Choroid plexus epithelial cell (primary cell): ENCODE measurements at places on chromosomes 2 and 18.

GRCh38 chr2:159897720-159898119 is 99.7 kb upstream of the CD302 start:
- no peak for DNase-seq

- no peak for DNase-seq
Measured at GRCh38 chr18:59145055-59145454, 5.4 kb downstream of the SEC11C start.

DNA sequence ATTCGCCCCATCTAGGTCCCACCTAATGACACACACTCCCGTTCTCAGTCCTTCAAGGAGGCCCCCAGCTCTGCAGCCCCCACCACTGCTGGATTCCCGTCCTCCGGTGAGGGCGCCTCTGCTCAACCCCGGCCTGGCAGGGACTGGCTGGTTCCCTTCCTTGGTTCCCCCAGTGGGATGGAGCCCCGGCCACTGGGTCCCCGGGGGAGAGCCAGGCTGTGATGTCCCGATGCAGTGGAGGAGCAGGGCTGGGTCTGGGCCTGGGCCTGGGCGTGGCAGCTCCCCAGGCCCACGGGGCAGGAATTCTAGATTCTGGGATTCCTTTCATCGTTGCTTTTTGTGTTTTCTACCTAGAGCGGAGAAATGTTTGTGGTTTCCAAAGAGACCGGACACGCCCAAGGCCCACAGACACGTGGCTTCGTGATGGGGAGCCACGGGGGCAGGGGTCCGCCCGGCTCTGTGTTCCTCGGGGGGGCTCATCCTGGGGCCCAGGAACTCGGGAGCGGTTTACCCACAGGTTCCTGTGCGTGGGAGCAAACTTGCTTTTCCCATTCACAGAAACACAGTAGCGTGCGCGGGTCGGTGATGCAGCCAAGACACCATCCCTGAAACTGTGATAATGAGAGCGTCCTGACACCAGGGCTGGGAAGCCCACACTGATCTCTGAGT is 67.0 kb downstream of the SLC66A2 start:
- no peak for DNase-seq

- DNase-seq: peak; percentile 42
Measured at GRCh38 chr2:17756668-17757067, 2.7 kb downstream of the GEN1 start.

- DNase-seq: no peak
Measured at GRCh38 chr2:768451-768850, 91.2 kb upstream of the TMEM18 start.

GRCh38 chr18:11372163-11372562 is 222.8 kb upstream of the PIEZO2 start:
- DNase-seq: no peak

DNA sequence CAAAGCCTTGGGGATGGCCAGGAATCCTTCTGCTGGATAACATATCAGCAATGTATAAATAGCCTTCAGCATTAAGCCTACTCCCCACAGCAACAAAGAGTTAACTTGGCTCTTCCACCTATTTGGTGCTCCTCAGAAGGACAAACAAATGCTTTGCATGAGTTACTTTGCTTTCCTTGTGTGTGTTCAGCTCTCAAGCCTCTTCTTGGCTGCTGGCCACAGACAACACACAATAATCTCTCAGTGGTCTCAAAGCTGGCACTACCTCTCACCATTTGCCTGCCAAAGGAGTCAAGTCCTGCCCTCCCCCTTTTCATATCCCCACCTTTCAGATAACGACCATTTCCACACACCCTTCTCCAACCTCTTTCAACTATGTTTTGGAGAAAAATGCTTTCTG is 17.5 kb downstream of the FTCDNL1 start:
- DNase-seq: peak; percentile 3

DNA sequence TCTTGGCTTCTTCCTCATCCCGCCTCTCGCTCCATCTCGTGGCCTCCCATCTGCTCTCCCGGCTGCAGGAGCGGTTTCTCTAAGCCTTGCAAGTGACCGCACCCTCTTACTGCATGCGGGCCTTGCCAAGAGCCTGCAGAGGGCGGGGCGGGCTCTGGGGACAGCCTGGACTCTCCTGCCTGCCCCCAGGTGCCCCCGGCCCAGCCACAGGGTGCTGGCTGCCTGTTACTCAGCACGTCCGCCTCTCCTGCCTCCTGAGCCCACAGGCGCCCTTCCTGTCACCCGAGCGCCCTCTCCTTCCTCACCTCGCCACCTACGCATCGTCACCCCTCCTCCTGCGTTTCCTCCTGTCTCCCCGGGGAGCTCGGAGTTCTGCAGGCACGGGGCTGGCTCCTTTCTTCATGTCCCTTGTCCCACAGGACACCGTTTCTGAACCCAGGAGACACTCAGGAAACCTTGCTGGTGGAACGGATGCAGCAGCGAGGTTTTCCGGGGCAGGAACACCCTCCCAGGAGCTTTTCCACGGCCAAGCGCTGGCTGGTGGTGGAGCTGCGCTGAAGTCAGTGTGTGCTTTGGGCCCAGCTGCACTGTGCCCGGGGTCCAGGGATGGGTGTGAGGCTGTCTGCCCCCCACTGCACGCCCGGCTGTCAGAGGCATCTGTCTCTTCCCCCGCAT is 28.5 kb downstream of the HPCAL1 start:
- DNase-seq: no peak

- DNase-seq: no peak
Measured at GRCh38 chr18:13434854-13435253, 216.3 kb downstream of the LDLRAD4 start.

GRCh38 chr2:234701421-234701820 is 204.5 kb upstream of the ARL4C start:
- DNase-seq: no peak

GRCh38 chr18:42137693-42138375 is 182.8 kb downstream of the PIK3C3 start:
- no peak for DNase-seq

GRCh38 chr2:128986867-128987268 is 668.2 kb upstream of the HS6ST1 start:
- DNase-seq: no peak

DNA sequence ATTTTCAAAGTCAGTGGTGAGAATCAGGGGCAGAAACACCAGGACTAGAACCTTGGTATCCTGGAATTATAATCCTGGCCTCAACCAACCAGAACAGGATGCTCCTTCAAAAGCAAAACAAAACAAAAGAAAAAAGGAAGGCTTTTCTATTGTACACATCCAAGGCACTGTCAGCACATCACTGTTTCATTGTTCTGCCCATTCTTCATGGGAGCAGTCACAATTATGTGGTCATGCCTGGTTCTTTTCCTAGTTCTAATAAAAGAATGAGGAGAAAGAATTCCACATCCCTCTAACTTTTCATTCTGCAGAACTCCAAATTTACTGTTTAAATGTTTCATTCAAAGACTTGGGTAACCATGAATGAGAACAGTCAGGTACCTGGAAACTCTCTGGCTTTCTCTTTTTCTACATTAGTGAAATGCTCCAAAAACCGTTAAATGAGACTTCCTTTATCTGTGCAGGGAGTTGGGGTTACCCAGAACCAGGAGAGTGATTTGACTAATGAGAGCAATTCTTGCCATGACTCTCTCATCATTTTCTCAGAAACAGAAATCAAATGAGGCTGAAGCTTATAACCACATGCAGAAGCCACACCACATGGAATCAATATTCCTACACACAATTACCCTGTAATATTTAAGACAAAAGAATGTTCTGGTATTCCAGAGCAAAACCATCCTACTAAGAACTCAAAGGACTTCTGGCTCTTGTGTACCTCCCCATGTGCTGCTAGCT is 110.9 kb upstream of the CCDC150 start:
- no peak for DNase-seq

- no peak for DNase-seq
Measured at GRCh38 chr2:195603998-195604397, 53.0 kb upstream of the SLC39A10 start.

GRCh38 chr2:241321033-241321432 is 5.3 kb downstream of the SEPTIN2 start:
- no peak for DNase-seq

- DNase-seq: peak; percentile 64
Measured at GRCh38 chr2:189534854-189535832, 45.4 kb downstream of the SLC40A1 start.

- no peak for DNase-seq
Measured at GRCh38 chr2:61214171-61214570, 52.2 kb downstream of the C2orf74 start.

DNA sequence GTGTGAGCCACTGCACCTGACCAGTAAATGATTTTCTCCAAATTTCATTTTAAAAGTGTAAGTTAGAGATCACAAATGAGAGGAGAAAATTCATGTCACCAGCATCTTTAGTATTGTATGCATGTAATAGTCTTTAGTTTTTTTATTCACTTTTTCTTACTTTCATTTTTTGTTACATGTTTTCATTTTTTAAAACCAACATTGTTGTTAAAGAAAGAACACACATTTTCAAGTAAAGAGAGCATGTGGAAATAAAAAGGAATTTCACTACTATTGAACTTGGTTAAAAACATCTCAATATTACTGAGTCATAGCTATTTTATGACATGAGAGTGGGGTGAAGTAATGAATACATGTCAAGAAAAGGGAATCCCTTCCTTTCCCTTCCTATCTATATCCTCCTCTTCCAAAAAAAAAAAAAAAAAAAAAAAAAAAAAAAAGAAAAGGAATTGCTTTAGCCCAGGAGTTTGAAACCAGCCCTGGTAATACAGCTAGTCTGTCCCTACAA is 29.1 kb upstream of the PMAIP1 start:
- DNase-seq: peak; percentile 56

- no peak for DNase-seq
Measured at GRCh38 chr2:74514368-74515270, at the start of gene TLX2. Gene TLX2 (plus strand): TSS chr2:74514450. CDS start chr2:74514807, 357 bp downstream.

DNA sequence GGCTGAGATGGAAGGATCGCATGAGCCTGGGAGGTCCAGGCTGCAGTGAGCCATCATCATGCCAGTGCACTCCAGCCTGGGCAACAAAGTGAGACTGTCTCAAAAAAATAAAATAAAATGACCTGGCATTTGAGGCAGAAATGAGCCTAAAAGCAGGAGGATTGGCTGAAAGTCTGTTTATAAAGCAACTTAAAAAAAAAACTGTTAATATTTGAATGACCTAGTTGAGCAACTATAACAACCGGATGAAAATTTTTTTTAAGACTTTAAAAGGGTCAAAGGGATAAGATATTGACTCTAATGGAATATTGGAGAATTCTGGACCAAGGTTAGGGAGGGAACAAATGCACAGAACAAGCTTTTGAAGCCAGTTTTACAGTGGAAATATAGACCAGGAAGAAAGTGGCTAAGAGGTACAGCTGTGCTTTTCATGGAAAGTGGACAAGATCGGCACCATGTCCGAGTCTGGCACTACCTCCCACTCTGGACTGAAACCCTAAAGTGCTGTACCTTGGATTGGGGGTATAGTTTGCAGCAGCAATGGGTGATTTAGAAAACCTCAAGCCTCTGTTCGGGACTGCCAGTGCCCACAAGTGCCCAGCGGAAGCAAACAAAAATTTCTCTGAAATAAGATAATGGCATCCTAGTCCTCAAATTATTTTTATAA is 33.2 kb upstream of the ELAC1 start:
- DNase-seq: no peak

DNA sequence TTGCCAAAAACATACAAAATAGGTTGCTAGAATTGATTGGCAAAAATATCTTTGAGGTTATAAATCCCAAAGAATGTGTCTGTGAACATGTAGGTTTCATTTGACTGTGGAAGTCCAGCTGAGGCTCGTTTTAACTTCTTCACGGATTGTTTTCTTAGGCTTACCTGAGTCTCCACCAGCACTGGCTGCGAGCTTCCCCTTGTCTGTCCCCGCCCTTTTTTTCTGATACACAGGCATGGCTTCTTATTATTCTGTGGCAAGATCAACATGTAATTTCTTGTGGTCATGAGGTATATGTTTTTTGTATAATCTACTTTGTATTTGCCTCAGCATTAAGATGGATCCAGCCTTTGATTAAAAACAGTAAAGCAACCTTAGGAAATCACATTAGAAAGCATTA is 7.2 kb upstream of the SLC40A1 start:
- no peak for DNase-seq

- DNase-seq: no peak
Measured at GRCh38 chr2:240400371-240401161, 34.9 kb upstream of the GPC1 start.

DNA sequence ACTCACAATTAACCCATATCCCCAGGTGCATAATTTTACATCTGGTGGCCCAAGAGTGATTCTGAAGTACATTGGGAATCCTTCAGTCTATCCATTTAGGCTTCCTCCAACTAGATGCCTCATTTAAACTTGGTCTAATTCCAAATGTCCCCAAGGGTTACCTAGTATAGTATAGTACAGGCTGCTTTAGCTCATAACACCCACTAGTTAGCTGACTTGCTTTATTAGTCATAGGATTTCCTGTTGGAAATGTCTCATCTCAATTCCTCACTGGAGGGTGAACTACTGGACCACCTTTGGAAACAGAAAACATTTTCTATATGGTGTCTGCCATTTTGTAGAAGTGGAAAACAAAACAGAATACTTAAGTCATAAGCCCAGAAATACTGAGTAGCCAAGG is 202.5 kb upstream of the SESTD1 start:
- peak; percentile 29 for DNase-seq

DNA sequence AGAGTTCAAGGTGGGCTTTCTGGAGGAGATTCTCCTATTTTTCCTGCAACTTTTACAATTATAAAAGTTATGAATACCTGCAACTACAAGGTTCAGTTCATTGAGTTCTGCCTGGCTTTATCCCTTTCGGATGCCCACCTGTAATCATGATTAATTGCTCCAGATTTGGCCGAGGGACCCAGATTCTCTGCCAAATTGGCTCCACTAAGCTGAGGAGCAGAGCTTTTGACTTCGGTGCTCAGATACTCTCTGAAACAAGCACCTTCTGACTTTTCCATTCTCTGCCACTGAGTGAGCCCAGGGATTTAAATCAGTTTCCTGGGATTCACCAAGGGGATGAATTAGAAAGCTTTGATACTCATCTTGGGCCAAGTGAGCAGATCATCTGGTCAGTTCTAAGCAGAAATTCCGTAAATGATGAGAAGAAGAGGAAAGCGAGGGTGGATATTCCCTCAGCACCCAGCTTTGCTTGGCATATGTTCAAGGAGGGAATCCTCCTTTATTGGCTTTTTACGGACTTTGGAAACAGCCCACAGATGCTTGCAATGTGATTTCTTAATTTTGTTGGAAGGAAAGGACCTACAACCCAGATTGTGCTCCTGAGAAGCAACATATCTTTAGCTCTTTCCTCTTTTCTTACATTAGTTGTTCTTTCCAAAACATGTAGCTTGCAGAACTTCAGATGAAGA is 179.2 kb downstream of the SETBP1 start:
- DNase-seq: no peak

DNA sequence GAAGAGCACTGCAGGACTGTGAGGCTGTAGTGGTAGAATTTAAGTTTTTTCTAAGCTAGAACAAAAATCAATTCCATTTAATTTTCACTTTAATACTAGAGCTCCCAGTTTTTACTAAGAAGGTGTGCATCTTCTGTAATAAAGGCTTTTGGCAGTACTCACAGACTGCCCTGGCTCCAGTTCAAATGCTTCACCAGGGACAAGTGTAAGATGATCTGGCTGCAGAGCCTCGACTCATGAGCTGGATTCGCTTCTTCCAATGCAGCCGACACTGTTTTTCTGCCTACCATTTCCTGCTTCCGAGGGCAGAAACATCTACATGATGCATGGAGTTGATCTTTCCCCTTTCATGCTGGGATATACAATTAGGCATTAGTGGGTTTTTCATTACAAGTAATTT is 87.0 kb downstream of the FARSB start:
- peak; percentile 92 for DNase-seq

GRCh38 chr18:63487676-63488075 is 10.9 kb downstream of the SERPINB5 start:
- DNase-seq: no peak
